ENCODE measurements at places on chromosomes 11 and 22.

- DNase-seq, result no peak
Observed at GRCh38 chr11:129995163-129995562, 7.5 kb downstream of the PRDM10 start.

- no peak for DNase-seq
Observed at GRCh38 chr11:111194860-111195568, 50.5 kb upstream of the POU2AF2 start.

GRCh38 chr11:914747-915501, 4.3 kb upstream of the CHID1 start:
- peak; percentile 46 for DNase-seq

GRCh38 chr11:100895449-100895848, 208.4 kb downstream of the ARHGAP42 start:
- no peak for DNase-seq

- DNase-seq, result peak; percentile 65
Observed at GRCh38 chr22:43377896-43378704, 33.7 kb upstream of the MPPED1 start.

DNA sequence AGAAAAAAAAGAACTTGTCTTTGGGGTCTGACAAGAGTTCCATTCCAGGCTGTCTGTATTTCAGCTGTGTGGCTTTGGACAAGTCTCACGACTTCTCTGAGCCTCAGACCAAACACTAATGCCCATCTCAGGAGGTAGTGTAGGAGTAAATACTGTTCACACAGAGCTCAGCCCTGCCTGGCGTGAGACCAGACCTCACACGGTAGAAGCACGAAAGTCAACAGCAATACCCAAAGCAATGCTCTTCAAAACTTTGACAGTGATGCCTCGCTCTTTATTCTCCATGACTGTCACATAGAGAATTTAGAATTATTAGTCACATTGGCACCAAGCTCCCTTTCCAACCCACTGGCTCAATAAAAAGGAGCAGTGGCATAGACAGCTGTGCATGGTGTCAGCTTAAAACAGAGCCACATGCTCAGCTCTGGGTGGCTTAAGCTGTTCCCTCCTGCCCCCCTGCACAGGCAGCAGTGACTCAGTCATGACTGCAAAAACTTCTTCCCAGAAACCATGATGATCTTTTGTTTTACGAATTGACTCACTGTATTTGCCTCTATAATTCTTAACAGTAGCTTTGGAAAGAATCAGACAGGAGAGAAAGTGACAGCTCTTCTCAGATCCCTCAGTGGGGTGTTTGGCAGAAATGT, 74.0 kb upstream of the PHF21B start:
- DNase-seq, result no peak

DNA sequence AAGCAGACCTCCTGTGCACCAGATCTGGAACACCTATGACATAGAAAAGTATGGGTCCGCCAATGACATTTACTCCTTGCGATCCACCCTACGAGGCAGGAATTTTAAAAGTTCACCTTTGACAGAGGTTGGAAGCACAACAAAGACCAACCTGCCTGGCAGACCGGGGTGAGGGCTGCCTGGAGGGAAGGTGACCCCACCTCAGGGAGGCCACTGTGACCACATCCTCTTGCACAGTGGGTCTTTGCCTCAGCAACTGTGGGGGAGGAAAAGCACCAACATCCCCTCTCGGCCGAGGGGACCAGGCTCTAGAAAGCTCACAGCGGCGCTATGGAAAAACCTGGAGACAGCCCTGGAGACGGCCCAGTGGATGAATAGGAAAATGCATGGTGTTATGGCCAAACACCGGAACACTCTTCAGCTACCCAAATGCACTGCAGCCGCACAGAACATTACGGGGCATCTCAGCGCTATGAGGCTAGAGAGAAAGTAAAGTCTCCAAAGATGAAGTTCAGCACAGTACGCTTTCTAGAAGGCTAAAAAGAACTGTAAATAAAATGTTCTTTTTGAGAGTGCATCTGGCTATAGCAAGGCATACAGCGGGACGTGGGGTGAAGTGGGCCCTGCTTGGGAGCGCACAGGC, 1.8 kb upstream of the SHISAL1 start:
- no peak for DNase-seq

DNA sequence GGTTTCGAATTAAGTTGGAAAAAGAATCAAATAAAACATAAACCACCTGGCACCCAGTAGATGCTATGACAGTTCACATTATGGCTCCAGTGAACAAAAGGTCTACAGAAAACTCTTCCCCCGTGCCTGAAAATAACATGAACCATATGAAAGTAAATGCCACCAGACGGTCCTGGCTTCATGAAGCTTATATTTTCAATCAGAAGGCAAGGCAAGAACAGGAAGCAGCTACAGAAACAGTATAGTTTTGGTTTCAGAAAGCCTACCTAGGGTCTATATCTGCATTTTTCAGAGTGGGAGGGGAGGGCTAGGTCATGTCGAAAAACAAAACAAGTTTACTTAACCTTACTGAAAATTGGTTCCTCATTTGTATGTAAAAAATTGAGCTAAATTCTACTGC, 9.8 kb downstream of the RAB30 start:
- DNase-seq, result no peak

GRCh38 chr11:72805216-72805615, 9.0 kb upstream of the ATG16L2 start:
- DNase-seq, result no peak

DNA sequence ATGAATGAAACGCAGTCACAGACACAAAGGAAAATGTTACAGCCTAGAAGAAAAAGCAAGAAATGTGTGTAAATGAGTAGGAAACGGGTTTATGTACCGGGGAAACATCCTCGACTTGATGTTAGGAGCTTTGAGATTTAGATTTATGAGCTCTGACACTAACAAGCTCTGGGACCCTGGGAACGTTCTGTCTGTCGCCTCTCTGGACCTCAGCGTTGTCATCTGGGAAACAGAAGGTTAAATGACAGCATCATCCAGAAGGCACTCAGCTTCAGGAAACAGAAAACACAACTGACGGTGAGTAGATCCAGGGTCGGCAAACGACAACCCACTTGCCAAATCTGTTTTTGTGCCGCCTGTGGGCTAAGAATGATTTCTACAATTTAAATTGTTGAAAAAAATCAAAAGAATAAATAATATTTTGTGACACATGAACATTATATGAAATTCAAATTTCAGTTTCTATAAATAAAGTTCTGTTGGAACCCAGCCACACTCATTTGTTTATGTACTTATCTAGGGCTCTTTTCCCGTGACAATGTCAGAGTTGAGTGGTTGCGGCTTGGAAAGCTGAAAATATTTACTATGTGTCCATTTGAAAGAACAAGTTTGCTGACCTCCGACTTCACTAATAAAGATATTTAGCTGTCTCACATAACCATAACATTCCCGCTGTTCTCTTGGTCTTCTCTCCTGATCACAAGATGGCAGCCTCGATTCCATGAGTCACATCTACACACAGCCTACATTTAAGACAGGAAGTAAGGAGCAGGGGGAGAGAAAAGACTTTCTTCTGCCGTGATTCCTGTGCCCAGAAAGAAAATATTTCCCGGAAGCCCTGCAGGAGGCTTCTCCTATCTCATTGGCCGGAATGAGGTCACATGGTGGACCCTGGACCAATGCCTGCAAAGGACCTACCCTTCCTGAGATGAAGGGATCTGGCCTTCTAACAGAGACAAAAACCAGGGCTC, 47.1 kb upstream of the SYT13 start:
- peak; percentile 77 for DNase-seq

- peak; percentile 9 for DNase-seq
Observed at GRCh38 chr22:49735901-49736421, 91.7 kb downstream of the BRD1 start.

- DNase-seq, result peak; percentile 56
Observed at GRCh38 chr22:38026130-38027111, 30.8 kb upstream of the PICK1 start.

- DNase-seq, result peak; percentile 45
Observed at GRCh38 chr11:46903846-46904245, 14.5 kb downstream of the LRP4 start.

GRCh38 chr22:40904101-40904500, 42.2 kb upstream of the DNAJB7 start:
- DNase-seq, result no peak

DNA sequence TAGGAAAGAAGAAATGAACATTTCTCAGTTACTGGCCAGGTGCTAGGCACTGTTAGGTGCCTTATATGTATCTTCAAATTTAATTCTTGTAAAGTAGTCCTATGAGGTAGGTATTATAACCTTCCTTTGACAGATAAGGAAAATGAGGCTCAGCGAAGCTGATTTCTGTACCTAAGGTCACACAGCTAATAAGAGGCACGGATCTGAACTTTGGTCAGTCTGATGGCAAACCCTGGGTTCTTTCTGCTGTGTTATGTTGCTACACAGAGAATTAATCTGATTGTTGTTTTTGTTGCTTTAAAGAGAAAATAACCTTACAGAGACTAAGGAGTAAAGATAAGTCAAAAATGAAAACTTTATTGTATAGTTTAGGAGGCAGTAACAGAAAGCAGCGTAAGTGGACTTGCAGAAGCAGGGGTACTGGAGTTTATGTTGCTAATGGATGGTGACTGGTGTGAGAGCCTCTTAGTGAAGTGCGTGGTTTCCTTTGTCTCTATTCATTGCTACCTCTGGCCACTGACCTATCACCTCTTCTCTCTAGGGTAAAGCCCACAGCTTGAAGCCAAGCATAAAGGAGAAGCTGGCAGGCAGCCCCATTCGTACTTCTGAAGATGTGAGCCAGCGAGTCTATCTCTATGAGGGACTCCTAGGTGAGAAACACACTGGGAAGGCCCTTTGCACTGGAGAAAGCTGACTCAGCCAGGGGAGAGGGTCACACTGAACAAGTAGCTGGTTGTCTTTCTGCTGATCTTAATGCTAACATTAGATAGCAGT, 38.3 kb downstream of the MADD start:
- DNase-seq, result no peak

DNA sequence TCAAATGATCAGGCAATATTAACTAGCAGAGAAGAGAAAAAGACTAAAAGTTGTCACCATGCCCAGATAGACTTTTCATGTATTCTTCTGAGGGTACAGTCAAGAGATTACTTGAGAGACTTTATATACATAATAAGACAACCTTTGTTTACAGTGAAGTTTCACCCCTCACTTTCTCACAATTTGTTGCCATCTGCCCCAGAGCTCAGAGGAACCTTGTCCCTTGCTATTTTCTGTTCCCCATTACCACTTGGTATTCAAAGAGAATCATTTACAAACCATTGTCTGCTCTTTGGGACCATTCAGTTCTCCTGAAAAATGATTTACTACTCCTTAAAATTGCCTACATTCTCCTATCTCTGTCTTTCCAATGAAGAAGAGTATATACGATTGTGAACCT, 544.6 kb downstream of the CNTN5 start:
- DNase-seq, result no peak

GRCh38 chr11:102345904-102346303, 1.1 kb upstream of the BIRC2 start:
- no peak for DNase-seq
